ENCODE measurements at places on chromosomes 5 and 9.

- no peak for DNase-seq
These were observed 1.1 kb upstream of the STK10 start for GRCh38 chr5:172188893-172189692.

DNA sequence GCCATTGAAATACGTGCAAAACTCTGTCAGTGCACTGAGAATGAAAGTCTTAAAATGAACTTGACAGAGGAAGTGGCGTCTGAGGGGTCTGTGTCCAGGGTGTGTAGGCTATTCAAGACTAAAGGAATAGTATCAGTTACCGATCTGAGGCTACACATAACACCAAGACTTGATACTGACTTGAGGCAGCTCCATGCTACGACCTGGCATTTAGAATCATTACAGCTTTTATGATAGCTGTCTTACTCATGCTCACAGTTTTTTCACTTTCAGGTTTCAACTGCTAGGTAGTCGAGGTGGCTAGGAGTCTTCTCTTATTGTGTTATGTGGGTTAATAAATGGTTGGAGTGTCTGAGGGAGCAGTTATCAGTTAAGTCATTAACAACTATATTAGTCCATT is 92.8 kb upstream of the SLCO6A1 start:
- DNase-seq, result no peak

- DNase-seq, result no peak
These were observed 86.6 kb downstream of the C5orf15 start for GRCh38 chr5:133881576-133882388.

- DNase-seq, result no peak
These were observed 5.7 kb upstream of the EXOC3 start for GRCh38 chr5:437281-437771.

GRCh38 chr5:158471535-158471924 is 612.6 kb upstream of the CLINT1 start:
- DNase-seq, result no peak

GRCh38 chr5:10456583-10457420 is 15.1 kb downstream of the ROPN1L start:
- DNase-seq, result peak; percentile 79

DNA sequence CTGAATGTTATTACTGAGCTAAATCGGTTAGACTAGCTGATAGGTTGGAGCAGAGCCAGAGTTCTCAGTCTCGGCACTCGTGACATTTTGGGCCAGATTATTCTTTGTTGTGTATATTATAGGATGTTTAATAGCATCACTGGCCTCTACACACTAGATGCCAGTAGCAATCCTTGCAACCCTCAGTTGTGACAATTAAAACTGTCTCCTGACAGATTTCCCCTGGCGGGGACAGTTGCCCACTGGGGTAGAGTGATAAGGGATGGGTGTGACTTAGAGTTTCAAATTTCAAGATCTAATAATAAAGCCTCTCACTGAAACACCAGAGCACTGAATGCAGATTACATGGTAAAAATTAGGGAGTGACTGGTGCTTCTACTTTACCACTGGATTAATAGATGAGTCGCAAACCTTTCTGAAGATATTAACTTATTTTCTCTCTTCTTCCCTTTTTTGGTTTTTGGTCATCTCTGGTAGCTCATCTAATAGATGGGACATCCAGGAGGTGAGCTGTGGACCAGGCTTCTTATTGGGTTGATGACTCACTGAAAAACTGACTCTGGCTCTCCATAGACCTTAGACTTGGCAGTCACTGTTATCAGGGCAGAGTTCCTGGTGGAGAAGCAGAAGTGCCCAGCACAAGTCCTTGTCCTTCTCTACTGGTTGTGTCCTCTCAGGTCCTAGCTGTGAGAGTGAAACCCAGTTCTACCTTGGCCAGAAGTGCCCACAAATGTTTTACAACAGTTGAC is 150.3 kb downstream of the UNC13B start:
- DNase-seq, result no peak

- DNase-seq, result peak; percentile 87
These were observed 3.9 kb upstream of the FBP1 start for GRCh38 chr9:94643176-94643575.

GRCh38 chr5:77778881-77779438 is 2.8 kb upstream of the TBCA start:
- no peak for DNase-seq

DNA sequence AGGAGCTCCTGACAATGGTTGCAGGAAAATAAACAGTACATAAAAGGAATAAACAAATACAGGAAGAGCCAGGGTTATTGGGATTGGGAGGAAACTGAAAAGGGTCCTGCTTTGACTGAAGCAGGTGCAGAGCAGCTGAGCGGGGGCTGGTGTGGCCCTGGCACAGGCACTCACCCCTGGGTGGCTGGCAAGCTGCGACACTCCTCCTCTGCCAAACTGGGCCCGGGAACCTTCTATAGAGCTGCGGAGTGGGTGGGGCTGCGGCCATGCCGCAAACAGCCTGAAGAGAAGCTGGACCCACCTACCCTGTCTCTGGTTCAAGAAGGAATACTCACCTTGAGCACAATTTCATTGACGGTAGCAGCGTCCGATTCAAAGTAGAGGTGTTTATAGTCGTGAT is 182.5 kb downstream of the GAPVD1 start:
- no peak for DNase-seq

DNA sequence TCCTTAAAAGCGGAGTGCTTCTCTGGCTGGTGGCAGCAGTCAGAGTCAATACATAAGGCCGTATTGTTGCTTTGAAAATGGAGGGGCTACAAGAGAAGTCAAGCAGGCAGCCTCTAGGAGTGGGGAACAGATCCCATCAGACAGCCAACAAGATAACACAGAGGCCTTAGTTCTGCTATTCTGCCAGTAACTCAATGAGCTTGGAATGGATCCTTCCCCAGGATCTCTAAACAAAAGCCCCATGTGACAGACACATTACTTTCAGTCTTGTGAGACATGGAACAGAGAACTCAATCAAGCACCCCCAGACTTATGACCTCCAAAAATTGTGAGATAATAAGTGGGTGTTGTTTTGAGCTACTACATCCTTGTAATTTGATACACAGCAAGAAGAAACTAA is 158.6 kb downstream of the RFX3 start:
- DNase-seq, result no peak

DNA sequence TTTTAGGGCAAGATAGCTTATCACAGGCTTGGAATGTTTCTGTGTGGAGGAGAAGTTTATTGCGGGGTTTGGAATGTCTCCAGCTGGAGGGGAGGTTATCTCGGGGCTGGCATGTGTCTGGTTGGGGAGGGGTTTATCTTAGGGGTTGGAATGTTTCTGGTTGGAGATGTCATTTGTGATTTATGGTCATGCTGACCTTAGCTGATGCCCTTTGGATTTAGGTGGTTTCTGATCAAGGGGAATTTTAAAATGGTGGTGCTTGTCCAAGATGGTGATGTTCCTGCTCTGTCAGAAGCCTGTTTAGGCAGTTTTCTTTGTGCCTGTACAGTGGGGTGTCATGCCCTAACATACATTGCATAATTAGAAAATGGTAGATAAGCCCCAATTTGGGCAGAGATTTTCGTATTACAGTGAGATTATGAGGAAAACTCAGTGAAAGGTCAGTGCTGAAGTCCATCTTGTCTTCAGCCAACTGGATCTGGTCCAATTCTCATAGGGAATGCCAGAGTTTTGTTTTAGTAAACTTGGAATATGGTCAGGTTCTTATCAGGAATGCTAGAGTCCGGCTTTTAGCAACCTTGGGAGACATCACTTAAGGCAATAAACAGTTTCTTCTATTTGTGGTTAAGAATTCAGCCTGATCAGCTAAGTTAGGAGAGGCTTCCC is 14.3 kb downstream of the CDK20 start:
- DNase-seq, result no peak

- no peak for DNase-seq
These were observed 5.2 kb downstream of the DCANP1 start for GRCh38 chr5:135441919-135442318.

GRCh38 chr9:129232839-129233591 is 55.0 kb upstream of the IER5L start:
- DNase-seq, result peak; percentile 56

DNA sequence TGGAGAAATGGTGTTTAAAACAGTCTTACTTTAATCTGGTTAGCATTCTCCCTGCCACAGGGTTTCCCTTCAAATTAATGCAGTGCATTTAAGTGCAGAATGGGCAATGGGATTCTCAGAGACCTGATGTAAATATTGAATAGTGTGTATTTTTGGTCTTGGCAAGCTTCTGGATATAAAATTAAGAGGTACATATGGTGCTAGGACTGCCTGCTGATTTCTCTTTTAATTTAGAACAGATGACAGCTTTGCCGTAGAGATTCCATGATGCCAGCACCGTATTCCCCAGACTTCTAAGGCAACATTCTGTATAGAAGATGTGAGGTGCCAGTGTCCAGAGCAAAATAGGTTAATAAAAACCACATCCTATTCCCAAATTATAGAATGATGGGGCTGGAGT is 1.9 kb downstream of the MTAP start:
- no peak for DNase-seq

DNA sequence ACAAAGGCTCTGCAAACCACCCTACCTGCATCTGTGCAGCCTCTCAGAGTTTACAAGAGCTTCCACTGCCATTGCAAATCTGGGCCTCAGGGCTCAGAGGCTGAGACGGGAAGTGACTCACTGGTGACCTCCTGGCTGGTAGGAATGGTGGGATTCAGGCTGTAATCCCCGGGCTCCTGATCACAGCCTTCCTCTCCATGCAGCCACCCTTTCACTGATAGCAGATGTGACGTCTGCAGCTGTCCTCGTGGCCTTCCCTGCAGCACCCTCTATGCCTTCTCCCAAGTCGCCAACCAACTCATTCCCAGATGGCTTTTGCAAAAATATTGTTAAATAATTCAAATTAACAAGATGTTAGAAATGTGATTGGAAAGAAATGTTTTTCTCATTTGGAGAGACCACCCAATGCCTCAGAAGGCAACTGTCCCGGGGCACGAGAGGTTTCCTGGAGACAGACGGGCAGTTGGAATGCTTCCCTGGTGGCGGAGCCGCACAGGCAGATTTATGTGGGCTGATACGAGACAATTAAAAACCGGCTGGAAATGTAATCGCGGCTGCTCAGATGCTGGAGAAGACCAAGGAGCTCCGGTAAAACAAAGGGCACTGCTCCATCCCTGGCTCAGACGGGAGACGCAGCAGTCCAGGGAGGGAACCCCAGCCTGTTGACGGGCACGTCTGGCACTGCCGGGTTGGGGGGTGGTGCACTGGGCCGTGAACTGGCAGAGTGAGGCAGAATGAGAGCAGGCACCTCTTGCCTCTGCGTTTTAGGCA is 34.4 kb upstream of the SLC25A51 start:
- no peak for DNase-seq

GRCh38 chr9:75461183-75461582 is 372.9 kb downstream of the OSTF1 start:
- DNase-seq, result no peak

GRCh38 chr5:135117590-135117989 is 83.6 kb upstream of the PITX1 start:
- no peak for DNase-seq

GRCh38 chr9:8429157-8429556 is 629.6 kb upstream of the DMAC1 start:
- DNase-seq, result no peak

DNA sequence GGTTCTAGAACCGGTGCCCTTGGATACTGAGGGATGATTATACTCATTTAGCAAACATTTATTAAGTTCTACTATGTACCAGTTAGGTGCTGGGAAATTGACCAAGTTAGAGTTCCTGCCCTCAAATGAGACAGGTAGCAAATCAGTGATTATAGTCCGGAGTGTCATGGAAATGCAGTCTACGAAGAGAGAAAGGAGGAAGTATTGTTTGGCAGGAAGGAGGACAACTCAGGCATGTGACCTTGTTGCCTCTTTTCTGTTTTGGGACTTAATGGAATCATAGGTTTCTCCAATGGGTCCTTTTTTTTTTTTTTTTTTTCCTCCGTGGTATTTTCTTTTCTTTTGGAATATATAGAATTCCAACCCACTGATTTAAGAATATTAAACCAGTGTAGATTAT is 28.0 kb downstream of the OSTF1 start:
- peak; percentile 16 for DNase-seq

DNA sequence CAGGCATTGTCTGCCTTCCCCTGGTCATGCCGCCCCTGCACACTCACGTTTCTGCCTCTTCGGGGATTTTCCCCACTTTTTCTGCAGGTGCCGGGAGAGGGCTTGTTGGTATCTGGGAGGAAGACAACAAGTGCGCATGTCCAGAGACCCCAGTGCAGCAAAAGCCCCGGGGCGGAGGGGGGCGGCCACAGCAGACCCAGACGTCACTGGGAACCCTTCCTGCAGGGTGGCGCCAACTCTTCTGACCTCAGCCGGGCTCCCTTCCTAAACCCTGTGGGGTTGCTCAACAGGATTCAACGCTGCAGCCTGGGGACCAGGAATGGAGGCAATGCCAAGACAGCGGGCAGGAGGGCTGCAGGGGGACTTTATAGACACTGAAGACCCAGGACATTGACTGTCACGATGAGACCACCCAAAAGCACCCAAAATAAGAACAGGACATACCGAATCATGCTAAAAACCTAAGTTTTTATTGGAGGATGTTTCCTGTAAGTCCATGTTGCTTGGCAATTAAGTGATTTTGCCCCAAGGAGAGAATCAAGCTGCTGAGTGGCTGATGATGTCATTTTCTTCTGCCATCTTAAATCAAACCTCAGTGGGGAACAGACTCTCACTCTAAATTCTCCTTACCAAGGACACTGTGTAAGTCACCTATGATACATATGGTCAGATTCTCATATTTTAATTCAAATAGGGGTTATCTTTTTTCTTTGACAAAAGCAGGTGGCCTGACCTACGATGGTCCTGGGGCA is 62.9 kb upstream of the SIMC1 start:
- DNase-seq, result no peak

DNA sequence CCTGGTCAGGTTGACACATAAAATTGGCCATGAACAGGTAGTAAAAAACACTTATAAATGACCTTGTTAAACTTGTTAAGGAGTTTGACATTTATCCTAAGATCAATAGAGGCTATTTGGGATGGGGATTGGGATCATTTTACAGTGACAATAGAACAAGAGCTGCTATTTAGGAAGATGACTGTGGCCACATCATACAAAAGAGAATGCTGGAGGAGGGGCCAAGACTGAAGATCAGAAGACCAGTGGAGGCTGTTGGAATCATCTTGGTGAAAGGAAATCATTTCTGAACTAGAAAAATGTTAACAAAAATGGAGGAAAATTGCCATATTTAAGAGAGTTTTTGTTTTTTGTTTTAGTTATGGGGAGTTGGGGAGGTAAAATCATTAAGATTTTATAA is 304.8 kb upstream of the TLE4 start:
- no peak for DNase-seq

DNA sequence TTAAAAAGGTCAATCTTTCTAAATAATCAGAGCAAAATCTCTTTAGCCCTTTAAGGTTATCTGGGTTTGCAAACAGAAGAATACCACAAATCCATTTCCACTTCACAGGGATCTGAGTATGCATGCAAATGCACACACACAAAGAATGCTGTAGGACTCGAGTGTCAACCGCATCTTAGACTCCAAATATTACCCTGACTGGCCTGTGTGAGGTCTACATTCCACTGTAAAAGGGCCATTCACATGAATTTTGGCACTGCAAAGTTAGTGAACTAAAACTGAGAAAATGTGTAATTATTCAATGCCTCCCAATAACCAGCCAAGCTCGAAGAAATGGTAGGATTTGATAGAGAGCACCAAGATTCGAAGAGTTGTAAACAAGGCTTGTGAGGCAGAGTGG is 199.9 kb downstream of the AGTPBP1 start:
- DNase-seq, result no peak

All from suppressor macrophage treated with lipopolysaccharide for 1 hour (primary cell).